ENCODE measurements at places on chromosomes 5 and 9.
A peak's percentile ranks its signal among the peaks of the same experiment; 100 is the strongest.

DNA sequence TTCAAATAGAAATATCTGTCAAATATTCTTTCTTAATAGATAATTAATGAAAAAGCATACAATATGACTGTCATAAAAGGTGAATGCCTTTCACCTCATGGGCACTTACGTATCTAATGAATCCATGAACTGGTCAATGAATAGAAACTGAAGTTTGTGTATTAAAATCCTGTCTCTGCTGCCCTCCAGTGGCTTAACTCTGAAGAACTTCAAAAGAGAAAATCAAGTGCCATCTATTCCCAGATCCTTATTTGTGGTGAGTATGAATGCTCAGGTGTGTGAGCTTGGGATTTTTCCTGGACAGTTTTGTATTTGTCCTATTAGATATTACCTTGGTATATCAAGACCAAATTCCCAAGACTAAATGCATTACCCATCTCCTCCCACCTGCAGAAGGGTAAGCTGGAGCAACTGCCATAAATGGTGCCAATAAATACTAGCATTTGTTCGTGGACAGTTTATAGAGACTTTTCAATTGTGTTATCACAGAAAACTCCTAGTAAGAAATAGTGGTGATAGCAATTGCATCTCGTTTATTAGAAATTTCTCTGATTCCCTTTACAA is 44.0 kb upstream of the SVEP1 start:
- DNase-seq, result no peak

GRCh38 chr9:108163321-108164005 is 673.9 kb upstream of the KLF4 start:
- DNase-seq, result no peak

- no peak for DNase-seq
Observed at GRCh38 chr5:68528821-68529273, 313.3 kb downstream of the PIK3R1 start.

- DNase-seq, result peak; percentile 87
Observed at GRCh38 chr9:69971643-69972449, 71.8 kb upstream of the MAMDC2 start.

Data from osteocyte (in vitro differentiated cells).